ENCODE measurements at places on chromosomes 7 and 10.
A peak's percentile ranks its signal among the peaks of the same experiment; 100 is the strongest.

GRCh38 chr7:77944183-77945182, 145.9 kb downstream of the PHTF2 start:
- DNase-seq: no peak

DNA sequence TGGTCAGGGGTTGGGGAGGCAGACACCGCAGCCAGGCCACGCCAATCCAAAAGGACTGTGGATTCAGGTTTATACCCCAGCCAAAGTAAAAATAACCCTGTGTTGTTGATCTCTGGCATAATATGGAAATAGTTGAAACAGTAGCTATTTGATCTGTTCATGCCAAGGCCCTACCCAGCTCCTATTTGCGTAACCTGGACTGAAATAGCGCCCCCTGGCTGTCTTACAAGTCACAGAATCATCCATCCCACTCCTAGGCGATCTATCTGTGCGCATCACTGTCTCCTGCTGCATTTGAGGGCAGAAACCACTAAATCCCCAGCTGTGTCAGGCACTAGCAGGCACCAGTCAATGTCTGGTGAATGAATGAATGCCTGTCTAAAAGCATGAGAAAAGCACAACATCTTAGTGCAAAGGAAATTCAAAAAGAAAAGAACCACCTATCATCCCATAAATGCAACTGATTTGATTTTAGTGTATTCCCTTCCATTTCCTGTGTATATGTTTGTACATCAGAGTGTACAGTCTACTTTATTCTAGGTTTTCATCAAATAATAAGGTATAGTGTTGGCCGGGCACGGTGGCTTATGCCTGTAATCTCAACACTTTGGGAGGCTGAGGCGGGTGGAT, 160.0 kb downstream of the SLIT1 start:
- DNase-seq: peak; percentile 70

- DNase-seq: no peak
Measured at GRCh38 chr10:89639326-89639725, 5.7 kb downstream of the PANK1 start.

DNA sequence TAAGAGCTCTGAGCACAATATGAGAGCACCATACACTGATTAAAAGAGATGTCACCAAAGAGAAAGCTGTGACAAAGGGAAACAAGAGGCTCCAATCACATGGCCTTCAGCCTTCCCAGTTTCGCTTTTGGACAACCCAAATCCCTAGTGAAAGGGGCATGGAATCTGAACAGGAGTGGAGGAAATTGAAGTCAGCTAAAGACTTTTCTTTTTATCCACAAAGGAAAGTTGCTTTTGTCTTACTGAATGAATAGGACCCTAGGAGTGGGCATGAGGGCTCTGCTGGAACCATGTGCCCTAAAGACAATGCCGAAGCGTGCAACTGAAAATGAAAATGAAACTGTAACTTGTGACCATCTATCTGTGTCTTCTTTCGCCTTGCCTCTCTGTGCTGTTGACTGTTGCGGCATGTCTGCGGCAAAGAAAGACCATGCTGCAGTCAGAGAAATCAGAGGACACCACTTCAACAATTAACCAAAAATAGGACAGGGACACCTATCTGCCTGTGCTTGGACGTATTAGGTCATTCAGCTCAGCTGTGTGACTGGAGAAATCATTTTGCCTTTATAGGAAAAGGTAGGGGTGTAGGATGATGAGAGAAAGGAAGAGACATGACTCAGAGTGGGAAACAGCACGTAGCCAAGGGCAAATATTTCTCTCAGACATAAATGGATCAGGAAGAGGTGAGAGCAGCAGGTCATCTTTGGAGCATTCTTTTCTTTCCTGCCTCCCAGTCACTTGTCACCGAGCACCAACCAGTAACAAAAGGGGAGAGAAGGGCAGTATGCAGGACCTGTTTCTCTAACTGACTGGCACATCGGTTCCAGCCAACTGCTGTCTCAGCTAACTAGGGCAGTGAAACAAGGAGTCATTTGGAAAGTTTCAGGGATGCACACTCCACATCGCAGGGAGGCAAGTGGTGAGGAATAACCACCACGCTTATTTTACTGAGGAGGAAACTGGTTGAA, 12.3 kb downstream of the CAV2 start:
- DNase-seq: no peak

DNA sequence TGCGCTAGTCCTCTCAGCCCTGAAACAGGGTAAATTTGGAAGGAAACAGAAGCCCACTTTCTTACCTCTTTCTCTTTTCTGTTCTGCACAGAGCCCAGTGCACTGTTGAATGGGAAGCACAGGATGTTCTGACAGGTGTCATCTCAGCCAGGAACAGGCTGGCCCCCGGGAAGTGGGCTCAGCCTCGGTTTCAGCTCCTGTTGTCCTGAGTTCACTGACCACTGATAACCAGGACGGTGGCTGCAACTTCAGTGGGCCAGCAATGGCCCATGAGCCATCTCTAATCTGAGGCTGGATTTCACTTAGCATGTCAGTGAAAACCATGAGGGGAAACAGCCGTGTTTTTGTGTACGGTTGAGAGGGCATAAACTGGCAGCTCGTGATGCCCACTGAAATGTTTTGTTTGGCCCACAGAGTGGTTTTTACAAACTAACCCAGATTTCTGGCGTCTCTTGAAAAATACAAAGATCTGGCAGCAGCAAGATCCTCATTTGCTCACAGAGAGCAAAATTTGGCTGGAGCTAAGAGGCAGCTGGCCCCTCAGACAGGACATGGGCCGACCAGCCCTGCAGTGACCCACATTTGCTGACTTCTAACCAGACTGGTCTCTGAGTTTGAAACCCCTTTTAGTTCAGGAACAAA, 455.9 kb downstream of the PAXIP1 start:
- DNase-seq: no peak

GRCh38 chr7:75776295-75776971, 4.4 kb upstream of the CCL26 start:
- DNase-seq: no peak

GRCh38 chr7:105480931-105481330, 41.1 kb downstream of the PUS7 start:
- no peak for DNase-seq

DNA sequence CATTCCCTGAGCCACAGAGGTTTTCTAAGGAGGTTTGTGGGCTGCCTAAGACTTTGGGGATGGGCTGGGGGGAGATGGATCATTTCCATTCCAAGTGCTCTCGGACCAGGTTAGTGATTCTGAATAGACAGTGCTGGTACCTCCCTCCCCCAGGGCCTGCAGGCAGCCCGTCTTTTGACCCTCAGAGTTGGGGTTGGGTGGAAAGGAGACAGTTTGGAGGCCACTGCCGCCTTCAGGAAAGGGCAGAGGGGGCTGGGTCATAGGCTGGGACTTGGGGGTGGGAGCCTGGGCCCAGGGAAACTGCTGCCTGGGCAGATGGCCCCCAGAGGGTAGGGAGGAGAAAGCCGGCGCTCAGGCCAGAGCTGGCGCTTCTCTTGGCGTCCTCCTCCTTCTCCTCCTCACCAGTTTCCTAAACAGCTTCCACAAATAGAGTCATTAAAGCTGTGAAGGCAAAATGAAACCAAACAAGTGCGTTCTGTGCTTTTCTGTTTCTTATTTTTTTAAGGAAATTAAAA, 4.4 kb downstream of the UNC5B start:
- no peak for DNase-seq

GRCh38 chr10:64067009-64067606, 545.9 kb downstream of the REEP3 start:
- DNase-seq: no peak

DNA sequence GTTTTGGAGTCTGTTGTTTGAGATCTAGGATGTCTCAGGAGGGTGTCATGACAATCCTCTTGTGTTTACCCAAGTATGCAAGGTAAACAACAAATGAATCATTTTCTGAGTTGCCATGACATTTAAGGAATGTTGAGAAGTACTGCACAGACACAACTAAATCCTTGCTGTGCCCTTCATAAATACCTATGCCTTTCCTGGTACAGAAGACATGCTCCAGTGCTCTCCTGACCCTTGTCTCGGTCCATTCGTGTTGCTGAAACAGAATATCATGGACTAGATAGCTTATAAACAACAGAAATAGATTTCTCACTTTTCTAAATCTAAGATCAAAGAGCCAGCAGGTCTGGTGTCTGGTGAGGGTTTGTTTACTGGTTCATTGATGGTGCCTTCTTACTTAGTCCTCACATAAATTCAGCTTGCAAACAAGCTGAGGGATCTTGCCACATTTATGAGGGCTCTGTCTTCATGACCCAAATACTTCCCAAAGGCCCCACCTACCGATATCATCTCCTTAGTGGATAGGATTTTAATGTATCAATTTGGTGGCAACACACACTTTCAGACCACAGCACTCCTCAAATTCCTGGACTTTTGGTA, 341.8 kb upstream of the SEMA3A start:
- no peak for DNase-seq

DNA sequence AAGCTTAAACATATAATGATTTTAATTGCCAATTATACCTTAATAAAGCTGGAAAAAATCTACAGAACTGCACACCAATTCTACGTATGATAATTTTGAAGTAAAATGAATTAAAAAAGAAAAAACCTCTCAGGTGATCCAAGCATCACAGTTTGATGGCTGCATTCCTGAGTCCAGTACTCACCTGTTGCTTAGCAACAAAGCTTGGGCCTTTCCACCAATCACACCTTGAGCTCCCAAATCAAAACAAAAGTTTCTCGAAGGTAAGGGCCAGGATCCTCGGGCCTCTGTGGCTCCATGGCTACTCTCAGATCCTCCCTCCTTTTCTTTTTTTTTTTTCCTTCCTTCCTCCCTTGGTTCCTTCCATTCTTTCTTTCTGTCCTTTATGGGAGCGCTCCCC, 137.2 kb upstream of the PCBD1 start:
- no peak for DNase-seq

DNA sequence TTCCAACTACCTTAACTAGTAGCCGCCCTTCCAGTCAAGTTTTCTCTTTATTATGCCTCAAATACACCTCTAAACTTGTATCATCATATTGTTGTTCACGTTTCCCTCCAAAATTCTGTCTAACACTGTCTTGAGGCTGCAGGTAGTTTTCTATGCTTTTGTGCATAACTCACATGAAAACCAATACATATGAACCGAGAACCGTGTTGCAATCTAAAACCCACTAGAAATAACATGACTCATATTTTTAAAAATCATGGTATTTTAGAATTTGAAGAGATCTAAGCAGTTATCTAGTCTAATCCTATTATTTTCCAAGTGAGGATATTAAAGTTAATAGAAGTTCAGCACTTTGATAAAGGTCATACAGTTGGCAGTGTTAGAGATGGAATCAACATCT, 18.2 kb downstream of the LIPF start:
- DNase-seq: no peak

- DNase-seq: no peak
Measured at GRCh38 chr10:17510242-17510908, 56.0 kb upstream of the ST8SIA6 start.

DNA sequence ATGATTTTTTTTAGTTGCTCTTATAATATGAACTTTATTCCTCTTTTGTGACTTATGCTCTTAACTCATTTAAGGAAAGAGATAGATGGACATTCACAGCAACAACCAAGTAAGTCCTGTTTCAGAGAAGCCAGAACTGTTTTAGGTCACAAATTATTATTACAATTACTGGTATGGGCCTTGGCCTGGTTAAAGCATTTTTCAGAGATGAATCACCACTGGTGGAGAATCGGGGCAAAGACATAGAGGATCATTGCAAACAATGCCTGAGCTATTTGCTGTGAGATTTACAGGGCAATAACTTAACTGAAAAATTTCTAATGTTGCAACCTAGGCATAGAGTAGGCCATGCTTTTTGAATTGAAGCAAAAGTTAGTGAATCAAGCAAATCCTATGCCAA, 138.0 kb upstream of the YAE1 start:
- no peak for DNase-seq

GRCh38 chr7:144759653-144760052, 76.2 kb downstream of the TPK1 start:
- DNase-seq: no peak

DNA sequence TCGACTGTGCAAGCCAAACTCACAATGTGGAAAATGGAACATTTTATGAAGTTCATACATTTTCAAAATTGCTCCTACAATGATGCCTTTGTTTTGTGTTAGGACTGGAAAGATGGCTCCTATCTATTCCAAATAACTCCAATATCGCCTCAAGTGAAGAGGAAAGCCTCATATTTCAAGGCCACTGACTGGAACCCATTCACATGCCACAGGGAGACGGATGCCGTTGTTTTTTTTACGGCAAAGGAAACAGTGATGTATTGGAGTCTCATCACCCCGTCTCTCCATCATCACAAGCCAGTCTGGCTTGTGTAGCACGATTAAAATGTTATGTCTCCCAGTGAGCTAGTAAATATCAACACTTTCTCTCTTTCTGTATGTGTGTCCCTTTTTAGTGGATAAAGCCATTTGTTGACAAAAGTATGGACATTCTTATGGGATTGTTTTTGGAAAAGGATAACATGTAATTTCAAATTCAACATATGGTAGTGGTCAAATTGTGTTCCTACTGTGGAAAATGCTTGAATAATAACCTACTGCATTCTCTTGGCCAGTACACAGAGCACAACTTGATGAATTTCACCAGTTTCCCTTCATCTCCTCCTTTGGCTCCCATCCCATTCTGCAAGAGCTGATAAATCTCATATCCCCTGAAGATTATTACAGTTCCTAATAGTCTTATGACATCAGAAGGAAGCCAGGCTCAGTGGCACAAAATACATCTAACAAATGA, 109.5 kb upstream of the PITRM1 start:
- no peak for DNase-seq

DNA sequence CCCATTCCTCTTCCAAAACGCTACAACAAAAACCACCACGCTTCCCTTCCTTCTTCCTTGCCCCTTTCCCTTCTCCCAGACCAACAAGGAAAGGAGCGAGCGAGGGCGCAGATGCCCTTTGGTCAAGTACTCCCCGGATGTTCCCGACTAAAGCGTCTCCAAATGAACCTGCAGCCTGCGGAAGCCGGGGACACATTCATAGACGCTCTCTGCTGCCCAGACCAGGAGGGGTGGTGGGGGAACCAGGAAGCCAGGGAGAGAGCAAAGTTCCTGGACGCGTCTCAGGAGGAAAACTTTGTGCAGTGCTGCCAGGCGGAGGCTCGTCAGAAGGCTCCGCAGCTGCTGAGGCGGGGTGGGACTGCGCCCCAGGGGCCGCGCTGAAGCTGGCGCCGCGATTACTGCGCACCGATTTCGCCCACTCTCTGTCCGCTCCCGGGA, 754 bp downstream of the SEMA3D start:
- peak; percentile 16 for DNase-seq

DNA sequence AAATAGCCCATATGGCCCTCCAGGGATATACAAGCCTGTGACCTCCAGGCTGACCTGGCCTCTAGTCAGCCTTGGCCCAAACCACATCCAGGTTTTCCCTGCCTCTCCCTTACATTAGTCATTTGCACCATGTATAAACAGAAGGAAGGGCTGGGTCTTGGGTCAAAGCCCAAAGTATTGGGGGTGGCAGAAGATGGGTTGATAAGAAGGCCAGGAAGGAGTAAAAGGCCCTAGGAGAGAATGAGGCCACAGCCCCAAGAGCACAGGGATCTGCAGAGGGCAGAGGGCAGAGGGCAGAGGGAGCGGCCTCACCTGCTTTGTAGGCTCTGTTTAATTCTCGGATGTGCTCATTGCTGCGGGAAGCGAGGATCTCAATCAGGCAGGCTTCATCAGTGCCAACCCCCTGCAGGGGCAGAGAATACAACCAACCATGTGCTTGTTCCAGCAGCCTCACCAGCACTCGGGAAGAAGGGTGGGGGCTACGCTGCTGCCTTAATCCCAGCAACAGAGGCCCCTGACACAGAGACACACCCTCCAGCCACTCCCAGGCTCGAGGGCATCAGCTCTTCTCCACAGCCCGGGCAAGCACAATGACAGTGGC, 31.3 kb downstream of the PLAC9 start:
- peak; percentile 62 for DNase-seq

All from psoas muscle (tissue), 8 donors.